ENCODE measurements at places on chromosomes 1 and 21.

DNA sequence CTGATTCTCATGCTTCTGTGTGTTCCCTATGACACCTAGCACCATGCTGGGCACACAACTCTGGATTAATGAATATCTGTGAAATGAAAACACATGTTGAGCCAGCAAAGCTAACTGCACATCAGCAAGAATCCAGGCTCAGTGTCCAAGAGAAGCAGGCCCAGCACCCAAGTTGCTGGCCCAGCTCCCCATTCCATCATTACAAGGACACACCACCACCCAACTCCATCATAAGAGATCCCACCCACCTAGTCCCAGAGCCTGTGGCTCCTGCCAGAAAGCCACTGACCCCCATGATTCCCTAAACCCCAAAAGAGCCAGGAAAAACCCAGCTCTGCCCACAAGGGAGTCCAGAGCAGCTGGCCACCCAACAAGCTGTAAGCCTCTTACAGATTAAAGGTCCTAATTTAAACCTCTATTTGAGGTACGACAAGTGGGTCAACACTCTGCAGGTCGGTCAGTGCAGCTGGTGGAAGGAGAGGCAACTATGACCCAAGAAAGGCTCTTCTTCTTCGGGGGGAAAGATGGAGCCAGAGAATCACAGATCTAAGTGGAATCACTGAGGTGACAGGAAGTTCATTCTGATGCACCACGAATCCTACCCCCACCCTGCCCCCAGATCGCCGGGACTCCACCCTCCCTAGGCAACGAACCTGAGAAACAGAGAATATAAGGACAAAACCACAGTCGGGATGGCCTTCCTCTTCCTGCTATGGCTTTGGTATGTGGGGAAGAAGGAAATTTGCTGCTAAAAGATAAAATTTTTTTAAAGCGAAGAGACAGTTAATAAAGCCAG is 58.2 kb downstream of the CD34 start:
- DNase-seq: no peak

- no peak for DNase-seq
Observed at GRCh38 chr21:44799646-44800045, 2.0 kb downstream of the UBE2G2 start.

DNA sequence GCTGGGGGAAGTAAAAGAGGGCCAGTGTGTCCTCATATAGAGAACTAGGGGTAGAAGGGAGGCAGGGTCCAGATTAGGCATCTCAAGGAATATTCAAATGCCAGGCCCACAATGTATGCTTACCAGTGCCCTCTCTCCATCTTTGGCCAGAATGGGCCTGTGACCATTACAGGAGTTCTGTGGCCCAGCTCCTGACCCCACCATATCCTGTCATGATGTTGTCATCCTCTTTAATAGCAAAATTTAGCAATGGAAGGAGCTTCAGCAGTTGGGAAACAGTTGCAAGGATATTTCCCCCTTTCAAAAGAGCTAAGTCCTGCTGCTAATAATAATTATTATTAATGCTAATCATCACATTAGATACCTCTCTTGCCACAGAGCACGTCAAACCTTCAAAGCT is 49.3 kb upstream of the JUN start:
- DNase-seq: no peak

DNA sequence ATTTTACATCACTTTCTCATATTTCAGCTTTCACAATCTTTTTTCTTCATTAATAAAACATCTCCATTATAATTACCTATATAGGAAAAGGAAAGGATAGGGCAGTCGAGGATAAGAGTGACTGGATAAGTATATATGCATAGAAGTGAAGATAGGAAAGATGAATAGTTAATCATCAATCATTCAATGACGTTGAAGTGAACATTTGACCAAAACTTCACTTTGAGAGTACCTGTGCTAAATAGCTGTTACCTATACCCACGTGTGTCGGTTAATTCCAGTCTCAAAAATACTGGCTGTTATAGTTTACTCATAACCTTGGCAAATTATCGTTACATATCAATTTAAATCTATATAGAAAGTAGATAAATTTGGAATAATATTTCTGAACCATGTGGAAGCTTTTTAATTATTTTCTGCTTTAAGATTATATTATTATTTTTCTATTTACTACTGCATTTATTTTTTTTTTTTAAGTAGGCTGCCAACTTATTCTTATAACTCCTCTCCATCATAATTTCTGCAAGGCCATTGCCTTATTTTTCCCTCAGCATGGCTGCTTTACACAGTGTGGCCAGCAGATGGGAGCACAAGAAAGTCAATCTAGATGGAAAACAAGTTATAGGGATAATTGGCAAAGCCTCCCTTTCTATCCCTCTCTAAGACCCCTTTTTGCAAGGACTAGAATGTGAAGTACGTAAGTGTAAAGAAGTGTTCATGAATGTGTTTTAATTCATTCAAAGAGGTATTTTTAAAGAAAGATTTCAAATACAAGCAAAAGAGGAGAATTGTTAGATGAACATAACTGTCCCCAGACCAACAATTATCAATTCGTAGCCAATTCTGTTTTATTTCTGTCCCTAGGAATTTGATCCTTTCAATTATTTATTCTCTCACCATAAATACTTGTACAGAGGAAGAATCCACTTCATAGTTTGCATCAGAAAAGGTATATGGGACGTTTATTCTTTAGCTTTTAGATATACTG is 290.4 kb downstream of the KCNT2 start:
- no peak for DNase-seq

DNA sequence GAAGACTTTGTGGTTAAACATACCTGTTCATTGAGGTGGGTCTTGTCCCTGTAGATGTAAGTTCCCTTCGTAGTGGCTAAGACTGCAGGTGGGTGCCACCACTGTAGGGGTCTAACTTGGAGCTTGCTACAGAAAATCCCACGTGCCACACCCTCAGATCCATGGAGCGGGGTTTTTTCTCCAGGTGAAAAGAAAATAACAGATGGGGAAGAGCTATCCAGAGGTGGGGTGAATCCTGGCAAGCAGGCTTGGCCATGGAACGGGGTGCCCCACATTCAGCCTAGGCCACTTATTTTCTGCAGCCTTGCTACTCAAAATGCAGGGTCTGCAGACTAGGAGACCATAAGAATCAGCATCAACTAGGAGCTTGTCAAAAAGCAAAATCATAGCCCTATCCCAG is 24.0 kb downstream of the EXOC8 start:
- no peak for DNase-seq

DNA sequence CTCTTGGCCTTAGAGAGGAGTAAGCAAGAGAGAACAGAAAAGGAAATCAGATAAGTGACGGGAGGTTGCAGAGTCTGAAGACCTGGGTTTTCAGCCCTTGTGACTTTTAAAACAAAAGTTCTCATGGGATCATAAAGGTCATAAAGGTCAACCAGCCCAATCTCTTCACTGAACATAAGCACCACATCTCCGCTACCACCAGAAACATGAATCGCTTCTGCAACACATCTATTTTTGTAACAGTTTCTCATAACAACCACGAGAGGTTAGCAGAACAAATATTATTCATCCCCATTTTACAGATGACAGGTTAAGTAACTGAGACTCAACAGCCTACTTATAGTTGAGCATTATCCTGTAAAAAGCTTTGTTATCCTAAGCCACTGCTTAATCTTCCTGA is 5.9 kb downstream of the TRAPPC3 start:
- no peak for DNase-seq

- DNase-seq: no peak
Observed at GRCh38 chr1:12184008-12184681, 17.4 kb downstream of the TNFRSF1B start.

- no peak for DNase-seq
Observed at GRCh38 chr1:226061068-226061840, 1.3 kb upstream of the H3-3A start.

- no peak for DNase-seq
Observed at GRCh38 chr1:114173680-114174079, 20.0 kb upstream of the SYT6 start.

GRCh38 chr1:171188388-171189266 is 3.5 kb downstream of the FMO2 start:
- no peak for DNase-seq

DNA sequence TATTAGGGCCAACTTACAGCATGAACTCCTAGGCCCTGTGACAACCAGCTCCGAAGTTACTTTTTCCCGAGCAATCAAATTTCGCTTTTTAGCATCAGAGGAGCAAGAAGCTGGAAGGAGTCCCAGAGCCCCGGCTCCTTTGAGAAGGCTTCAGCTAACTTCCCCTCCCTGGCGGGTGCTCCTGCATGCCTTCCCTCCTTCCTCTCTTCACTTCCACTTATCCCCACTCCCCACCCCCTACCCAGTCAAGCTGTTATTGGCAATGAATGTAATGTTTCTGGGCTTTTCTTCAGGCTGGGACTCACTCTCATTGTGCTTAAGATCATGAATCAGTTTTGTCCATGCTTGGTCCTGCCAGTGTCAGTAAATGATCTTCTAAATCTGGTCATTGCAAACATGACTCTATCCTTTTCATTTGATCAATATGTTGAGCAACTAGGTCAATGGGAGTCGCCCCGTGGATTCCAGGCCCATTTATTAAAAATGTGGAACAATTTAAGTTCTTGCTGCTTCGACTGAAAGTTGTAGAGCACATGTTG is 94.5 kb upstream of the TSPAN2 start:
- no peak for DNase-seq

DNA sequence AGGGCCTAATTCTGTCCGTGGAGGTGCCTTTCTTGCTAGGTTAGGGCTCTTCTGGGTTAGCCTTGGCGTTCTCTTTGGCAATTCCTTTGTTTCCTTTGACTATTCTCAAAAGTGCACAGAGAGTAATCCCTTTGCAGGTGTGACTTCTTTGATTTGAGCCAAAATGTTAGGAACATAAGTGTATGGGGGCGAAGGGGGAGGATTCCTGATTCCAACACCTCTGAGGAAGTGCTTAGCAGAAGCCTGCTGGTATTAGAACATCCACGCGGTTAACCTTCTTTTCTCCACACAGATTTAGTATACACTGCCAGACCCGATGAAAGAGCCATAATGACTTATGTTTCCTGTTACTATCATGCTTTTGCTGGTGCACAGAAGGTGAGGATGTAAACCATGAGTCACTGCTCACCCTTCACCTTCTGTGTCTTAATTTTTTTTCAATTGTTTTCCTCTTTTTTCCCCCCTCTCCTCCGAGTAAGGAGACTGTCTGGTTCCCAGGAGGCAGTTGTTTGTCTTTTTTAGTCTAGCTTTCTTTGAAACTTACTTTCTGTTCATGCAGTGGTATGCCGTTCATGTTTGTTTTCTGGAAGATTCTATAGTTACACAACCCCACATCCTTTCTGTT is 48.0 kb downstream of the ACTN2 start:
- no peak for DNase-seq

- no peak for DNase-seq
Observed at GRCh38 chr1:50959303-50959912, 659 bp downstream of the FAF1 start.

- no peak for DNase-seq
Observed at GRCh38 chr21:15333951-15334350, 269.2 kb upstream of the NRIP1 start.

GRCh38 chr1:58841455-58841854 is 57.6 kb upstream of the JUN start:
- no peak for DNase-seq

GRCh38 chr1:159804924-159805323 is 2.8 kb downstream of the FCRL6 start:
- DNase-seq: no peak

- DNase-seq: no peak
Observed at GRCh38 chr1:117118137-117118536, 3.4 kb downstream of the TRIM45 start.

GRCh38 chr1:45848714-45849113 is 45.3 kb downstream of the MAST2 start:
- DNase-seq: no peak

DNA sequence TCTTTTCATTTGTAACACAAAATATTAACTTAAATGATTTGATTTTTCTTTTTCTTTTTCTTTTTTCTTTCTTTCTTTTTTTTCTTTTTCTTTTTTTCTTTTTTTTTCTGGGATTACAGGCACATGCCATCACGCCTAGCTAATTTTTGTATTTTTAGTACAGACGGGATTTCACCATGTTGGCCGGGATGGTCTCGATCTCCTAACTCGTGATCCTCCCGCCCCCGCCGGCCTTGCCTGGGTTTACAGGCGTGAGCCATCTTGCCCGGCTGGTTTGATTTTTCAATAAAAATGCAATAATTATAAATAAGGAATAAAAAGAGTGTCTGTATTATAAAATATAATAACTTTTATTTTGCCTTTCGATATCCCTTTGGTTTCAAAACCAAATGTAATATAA is 146.7 kb upstream of the RGS18 start:
- no peak for DNase-seq

- no peak for DNase-seq
Observed at GRCh38 chr21:45267390-45267760, 20.3 kb downstream of the POFUT2 start.

GRCh38 chr1:201542309-201543035 is 3.5 kb downstream of the NAV1 start:
- DNase-seq: no peak

GRCh38 chr1:55034476-55035133 is 4.7 kb upstream of the PCSK9 start:
- no peak for DNase-seq

GRCh38 chr1:222123111-222123510 is 381.2 kb upstream of the DUSP10 start:
- DNase-seq: no peak

GRCh38 chr1:12275370-12275769 is 45.5 kb downstream of the VPS13D start:
- DNase-seq: peak; percentile 12

DNA sequence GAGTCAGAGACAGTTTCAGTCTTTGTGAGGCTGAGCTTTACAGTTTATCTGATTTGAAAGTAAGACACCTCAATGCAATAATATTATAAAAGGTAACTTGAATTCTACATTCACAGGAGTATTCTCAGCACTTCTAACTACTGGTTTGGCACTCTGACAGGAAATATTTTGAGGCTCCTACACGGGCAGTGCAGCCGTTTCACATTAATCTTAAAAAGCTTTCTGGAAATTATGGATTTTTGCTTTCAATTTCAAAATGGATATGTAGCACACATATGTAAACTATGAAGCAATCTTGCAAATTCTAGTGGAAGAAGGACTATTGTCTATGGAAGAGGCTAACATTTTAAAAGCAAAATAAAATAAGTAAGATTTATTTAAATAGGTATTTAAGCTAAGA is 262.9 kb upstream of the SNX7 start:
- DNase-seq: no peak

DNA sequence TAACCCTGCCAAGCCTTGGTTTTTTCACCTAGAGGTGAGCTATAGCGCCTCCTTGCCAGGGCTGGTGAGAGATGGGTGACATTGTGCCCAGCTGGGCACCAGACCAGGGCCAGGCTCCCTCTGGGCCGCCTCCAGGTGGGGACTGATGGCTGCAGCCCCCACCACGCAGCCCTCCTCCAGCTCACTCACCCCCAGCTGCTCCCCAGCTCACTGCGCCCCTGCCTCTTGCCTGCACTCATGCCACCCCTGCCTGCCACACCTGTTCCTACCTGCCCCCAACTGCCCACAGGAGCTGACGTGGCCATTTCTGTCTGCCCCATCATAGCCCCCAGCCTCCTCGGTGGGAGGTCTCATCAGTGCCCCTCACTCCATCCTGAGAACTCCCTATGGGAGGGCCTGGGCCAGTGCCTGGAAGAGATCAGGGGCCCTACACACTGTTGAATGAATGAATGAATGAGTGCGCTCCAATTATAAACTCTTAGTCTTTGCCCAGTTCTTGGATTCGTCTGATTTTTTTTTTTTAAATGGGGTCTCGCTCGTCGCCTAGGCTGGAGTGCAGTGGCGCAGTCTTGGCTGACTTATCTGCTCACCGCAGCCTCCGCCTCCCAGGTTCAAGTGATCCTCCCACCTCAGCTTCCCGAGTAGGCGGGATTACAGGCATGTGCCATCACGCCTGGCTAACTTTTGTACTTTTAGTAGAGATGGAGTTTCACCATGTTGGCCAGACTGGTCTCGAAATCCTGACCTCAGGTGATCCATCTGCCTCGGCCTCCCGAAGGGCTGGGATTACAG is 26.4 kb upstream of the VPS13D start:
- no peak for DNase-seq
